Heart right ventricle (tissue), 16 donors: ENCODE measurements at places on chromosomes 1 and 21. TPM values are rescaled to one million over a fixed set of nuclear protein-coding genes. Genes with fewer than 3 reads are reported as not detected.

The TRABD2B gene
- total RNA-seq: 0.61 TPM

The NR5A2 gene
- total RNA-seq: 0.70 TPM

The TCHHL1 gene
- not detected for total RNA-seq

The GNG12 gene
- total RNA-seq: 38.4 TPM

The MIXL1 gene
- 0.37 TPM for total RNA-seq

DNA sequence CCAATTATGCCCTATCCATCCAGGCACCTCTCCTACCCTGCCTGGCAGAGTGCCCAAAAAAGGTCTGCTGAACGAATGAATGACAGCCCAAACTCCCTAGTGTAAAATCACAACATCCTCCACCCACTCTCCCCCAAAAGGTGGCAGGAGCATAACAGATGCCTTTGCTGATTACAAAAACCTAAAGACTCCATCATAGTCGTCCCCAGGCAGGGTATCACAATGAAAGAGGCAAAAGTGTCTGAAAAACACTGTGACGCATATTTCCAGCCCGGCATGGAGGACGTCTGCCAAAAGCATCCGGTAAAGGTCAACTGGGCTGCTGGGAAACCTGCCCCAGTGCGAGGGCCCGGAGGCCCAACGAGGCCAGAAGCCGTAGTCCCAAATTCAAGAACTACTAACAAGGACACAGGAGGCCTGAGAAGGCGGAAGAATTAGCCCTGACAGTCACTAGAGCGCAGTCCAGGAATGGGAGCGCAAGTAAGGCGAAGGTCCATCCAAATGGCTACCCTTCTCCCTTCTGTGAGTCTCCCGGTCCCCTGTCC, 576 bp downstream of the SMIM12 start:
- no peak for DNase-seq
- peaks cover 26% of the 10 kb centered on the region for H3K4me1 ChIP-seq
- peak overlapping the region; percentile 92 for H3K4me3 ChIP-seq
- peak overlapping the region; percentile 89 for H3K27ac ChIP-seq
- peaks cover 14% of the 10 kb centered on the region for H3K36me3 ChIP-seq

DNA sequence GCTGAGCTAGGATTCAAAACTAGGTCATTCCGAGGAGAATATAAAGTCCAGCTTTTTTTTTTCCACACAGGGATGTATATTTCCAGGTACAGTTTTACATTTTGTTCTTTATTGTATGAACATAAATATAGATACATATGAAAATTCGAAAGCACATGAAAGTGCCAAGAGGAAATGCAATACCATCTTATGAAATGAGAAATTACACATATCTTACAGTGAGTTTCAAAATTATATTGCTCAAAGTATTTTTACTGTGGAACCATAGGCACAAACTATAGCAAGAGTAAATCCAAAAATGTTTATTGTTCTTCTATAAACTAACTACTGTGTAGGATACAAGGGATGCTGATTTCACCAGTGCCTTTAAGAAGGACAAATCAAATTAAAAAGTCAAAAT, 39.0 kb downstream of the PTPRC start:
- no peak overlapping the region for H3K27ac ChIP-seq
- H3K4me3 ChIP-seq: no peak overlapping the region

GRCh38 chr1:90176530-90176929, 181.6 kb downstream of the ZNF326 start:
- H3K36me3 ChIP-seq: no peaks in the 10 kb centered on the region
- no peak for DNase-seq
- no peaks in the 10 kb centered on the region for H3K4me1 ChIP-seq
- H3K27ac ChIP-seq: no peak overlapping the region
- no peak overlapping the region for H3K4me3 ChIP-seq
- no peaks in the 10 kb centered on the region for H3K27me3 ChIP-seq

- DNase-seq: peak; percentile 15
- no peaks in the 10 kb centered on the region for H3K27me3 ChIP-seq
- H3K4me1 ChIP-seq: no peaks in the 10 kb centered on the region
- peaks cover 5% of the 10 kb centered on the region for H3K36me3 ChIP-seq
These were observed 38.1 kb upstream of the PTCH2 start for GRCh38 chr1:44881011-44881632.

DNA sequence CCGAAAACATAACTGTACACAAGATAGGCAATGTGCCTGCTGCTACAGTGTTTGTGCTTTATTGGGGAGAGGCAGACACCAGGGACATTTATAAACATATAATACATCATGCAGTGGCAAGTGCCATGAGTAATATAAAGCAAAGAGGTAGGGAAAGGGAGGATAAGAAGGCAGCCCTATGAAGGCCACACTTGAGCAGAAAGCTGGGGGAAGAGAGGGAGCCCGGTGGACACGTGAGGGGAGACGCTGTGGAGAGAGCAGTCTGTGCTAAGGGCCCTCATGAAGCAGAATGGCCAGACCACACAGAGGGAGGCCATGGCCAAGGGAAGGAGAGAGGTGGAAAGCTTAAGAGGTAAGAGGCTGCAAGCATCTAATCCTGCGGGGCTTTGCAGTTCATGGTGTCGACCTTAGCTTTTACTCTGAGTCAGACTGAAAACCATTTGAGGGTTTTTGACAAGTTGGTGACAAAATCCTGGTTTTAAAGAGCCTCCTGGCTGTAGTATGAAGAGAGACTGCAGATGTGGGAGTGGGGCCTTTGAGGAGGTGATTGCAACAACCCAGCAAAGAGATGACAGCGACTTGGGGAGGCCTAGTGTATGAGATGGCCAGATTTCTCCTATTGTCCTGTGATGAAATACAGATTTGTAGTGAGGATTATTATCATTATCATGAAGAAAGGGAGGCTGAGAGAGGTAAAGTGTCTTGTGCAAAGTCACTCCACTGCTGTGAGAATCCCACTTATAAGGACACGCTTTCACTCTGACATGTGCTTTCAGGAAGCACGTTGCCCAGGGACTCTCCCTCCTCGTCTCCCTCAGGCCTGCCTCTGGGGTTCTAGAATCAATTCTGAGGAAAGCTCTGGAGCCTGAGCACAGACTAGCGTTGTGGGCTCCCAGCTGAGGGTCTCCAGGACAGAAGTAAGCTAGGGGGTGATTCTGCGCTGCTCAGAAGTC, 192.9 kb downstream of the RHOU start:
- no peaks in the 10 kb centered on the region for H3K4me1 ChIP-seq
- no peaks in the 10 kb centered on the region for H3K36me3 ChIP-seq
- no peak for DNase-seq
- peaks cover under 1% of the 10 kb centered on the region for H3K27me3 ChIP-seq
- no peak overlapping the region for H3K27ac ChIP-seq
- no peak overlapping the region for H3K4me3 ChIP-seq

GRCh38 chr21:26842300-26842699, 2.9 kb downstream of the ADAMTS1 start:
- peak overlapping the region; percentile 80 for H3K4me3 ChIP-seq
- peaks cover 56% of the 10 kb centered on the region for H3K36me3 ChIP-seq
- peaks cover 47% of the 10 kb centered on the region for H3K27me3 ChIP-seq
- peak; percentile 12 for DNase-seq

GRCh38 chr1:60129911-60130310, 56.3 kb upstream of the C1orf87 start:
- H3K27ac ChIP-seq: no peak overlapping the region
- no peak for DNase-seq
- no peaks in the 10 kb centered on the region for H3K4me1 ChIP-seq
- H3K27me3 ChIP-seq: no peaks in the 10 kb centered on the region
- H3K4me3 ChIP-seq: no peak overlapping the region

DNA sequence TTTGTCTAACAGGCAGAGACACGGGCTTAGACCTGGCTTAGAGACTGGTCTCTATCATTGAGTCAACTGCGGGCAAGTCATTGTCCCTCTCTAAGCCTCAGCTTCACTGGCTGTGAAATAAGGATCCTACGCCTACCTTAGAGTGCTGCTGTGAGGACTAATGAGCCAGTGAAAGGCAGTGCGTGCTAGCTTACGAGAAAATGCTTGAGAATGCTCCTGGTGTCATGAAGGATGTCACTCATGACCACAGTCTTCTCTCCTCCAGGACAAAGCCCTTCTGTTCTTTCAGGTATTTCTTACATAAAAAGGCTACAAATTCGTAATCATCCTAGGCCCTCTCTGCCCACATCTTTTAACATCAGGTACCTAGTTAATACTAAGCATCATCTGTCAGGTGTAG, 16.5 kb upstream of the A3GALT2 start:
- H3K4me1 ChIP-seq: peaks cover 99% of the 10 kb centered on the region
- DNase-seq: no peak
- H3K27ac ChIP-seq: peak overlapping the region; percentile 73
- no peaks in the 10 kb centered on the region for H3K27me3 ChIP-seq
- no peak overlapping the region for H3K4me3 ChIP-seq

GRCh38 chr1:190957565-190957964, 479.9 kb upstream of the BRINP3 start:
- H3K4me3 ChIP-seq: no peak overlapping the region
- H3K36me3 ChIP-seq: no peaks in the 10 kb centered on the region
- H3K27ac ChIP-seq: no peak overlapping the region
- no peaks in the 10 kb centered on the region for H3K27me3 ChIP-seq
- DNase-seq: no peak

DNA sequence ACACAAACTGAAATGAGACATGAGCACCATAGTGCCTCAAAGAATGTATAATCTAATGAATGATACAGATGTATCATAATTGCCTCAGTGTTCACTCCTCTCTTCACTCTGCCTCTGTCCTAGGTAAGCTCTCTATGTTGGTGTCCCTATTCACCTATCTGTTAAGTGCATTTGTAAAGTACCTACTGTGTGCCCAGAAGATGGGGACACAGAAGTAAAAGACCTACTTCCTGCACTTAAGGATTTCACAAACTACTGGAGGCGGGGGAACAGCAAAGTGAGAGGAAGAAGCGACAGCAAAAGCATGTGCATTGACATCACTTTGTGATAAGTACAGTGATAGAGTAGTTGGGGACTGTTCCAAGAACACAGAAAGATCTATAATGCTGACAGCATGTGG, 18.1 kb downstream of the RD3 start:
- no peak for DNase-seq
- H3K4me3 ChIP-seq: no peak overlapping the region
- no peaks in the 10 kb centered on the region for H3K36me3 ChIP-seq
- H3K27me3 ChIP-seq: no peaks in the 10 kb centered on the region
- no peak overlapping the region for H3K27ac ChIP-seq

DNA sequence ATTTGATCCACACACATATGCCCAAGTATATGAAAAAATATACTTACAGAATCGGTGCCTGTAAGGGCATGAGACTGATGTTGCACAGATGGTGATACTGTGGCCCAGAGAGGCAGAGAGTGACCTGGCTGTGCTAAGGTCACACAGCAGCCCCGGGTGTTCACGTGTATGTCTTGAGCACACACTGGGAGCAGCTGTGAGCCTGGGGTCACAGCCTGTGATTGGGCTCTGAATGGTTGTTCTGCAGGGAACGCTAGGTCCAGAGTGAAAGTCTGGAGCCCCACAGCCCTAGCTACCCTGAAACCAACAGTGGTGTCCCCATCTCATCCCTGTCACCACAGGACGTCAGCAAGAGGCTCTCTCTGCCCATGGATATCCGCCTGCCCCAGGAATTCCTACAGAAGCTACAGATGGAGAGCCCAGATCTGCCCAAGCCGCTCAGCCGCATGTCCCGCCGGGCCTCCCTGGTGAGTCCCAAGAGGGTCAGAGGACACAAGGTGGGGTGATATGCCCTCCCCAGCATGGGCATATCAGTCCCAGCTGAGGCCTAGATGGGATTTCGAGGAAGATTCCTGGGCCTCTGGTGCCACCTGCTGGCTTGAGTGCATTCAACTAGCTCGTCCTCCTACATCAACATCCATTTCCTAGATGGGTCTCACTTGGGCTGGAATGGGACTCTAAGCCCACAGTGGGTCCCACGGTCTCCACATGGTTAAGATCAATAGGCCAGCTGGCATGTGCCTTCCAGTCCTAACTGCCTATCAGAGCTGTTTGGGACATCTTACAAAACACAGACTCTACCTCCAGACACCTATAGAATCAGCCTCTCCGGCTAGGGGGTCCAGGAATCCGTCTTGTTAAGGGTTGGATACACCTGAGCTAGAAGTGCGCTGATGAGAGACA, 19.7 kb downstream of the CDK18 start:
- peak; percentile 80 for DNase-seq
- no peak overlapping the region for H3K4me3 ChIP-seq
- H3K27me3 ChIP-seq: no peaks in the 10 kb centered on the region

DNA sequence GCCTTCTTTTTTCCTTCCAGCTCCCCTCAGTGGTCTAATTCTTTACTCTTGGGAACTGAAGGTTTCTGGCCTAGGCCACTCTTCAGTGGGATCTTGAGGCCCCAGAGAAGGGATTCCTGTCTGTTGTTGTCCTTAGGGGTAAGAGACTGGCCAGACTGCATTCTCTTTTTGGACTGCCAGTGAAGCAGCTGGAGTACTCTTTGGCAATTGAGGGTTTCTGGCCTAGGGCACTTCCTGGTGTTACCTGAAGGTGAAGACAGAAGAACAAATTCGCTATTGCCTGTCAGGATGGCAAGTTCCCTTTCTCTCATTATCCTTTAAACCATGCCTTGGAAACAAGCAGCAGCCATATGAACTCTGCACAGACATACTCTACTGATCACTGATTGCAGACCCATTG, 286.6 kb upstream of the ZP4 start:
- H3K4me1 ChIP-seq: no peaks in the 10 kb centered on the region
- H3K36me3 ChIP-seq: no peaks in the 10 kb centered on the region
- no peaks in the 10 kb centered on the region for H3K27me3 ChIP-seq

DNA sequence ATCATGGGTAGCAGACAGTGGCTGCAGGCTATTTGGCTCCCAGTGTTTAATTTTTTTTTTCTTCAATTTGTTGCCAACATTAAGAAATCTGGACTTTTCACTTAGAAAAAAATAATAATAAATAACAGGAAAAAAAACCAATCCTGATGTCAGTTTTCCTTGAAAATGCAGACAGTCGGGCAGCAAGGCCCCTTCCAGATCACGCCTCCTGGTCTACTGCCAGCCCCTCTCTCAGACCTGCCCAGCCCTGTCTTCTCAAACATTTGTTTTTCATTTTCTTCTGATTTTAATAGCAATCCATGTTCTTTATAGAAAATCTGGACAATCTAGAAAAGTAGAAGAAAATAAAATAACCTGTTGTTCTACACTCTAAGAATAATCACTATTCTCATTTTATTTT, 15.5 kb downstream of the IFNGR2 start:
- H3K4me1 ChIP-seq: peaks cover 14% of the 10 kb centered on the region
- peak overlapping the region; percentile 30 for H3K27ac ChIP-seq
- H3K4me3 ChIP-seq: no peak overlapping the region
- no peaks in the 10 kb centered on the region for H3K27me3 ChIP-seq
- peak; percentile 53 for DNase-seq
